ENCODE measurements at places on chromosomes 1 and 21.
A peak's percentile ranks its signal among the peaks of the same experiment; 100 is the strongest.

GRCh38 chr1:229164836-229165735, 105.8 kb upstream of the RAB4A start:
- no peak for DNase-seq

GRCh38 chr1:51535006-51535592, 16.0 kb upstream of the EPS15 start:
- DNase-seq, result peak; percentile 15

DNA sequence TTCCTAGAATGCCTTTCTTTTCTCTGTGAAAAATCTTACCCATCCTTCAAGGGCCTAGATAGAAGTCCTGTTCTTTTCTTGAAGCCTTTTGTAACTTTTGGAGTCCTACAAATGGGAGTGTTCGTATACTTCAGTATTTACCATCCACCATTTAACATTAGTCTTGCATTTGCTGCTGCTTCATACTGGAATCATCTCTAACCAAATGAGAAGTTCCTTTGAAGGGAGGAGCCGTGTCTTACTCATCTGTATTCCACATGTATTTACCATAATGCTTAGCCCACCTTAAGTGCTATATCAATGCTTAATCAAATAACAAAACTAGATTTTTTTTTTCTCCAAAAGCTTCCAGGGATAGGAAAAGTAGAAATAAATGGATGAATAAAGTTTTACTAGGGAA, 7.1 kb downstream of the PRDX6 start:
- DNase-seq, result no peak

DNA sequence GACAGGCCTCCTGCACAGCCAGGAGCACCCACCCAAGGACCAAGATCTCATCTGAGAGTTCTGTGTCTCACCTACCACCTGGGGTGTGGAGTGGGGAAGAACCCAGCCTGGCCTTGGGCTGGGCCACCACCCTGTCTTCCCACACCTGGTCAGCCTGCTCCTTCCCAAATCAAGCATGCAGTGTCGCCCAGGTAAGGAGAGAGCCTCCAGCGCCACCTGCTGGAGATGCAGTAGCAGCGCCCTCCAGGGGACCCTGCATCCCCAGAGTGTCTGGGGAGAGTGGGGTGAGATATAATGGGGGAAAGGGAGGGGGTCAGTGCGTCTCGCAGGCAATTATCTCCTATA, 32.3 kb downstream of the KIAA2013 start:
- DNase-seq, result peak; percentile 32

GRCh38 chr21:45041984-45042663, 32.3 kb upstream of the ADARB1 start:
- DNase-seq, result no peak

- no peak for DNase-seq
These were observed 32.3 kb downstream of the CD160 start for GRCh38 chr1:145751491-145752037.

DNA sequence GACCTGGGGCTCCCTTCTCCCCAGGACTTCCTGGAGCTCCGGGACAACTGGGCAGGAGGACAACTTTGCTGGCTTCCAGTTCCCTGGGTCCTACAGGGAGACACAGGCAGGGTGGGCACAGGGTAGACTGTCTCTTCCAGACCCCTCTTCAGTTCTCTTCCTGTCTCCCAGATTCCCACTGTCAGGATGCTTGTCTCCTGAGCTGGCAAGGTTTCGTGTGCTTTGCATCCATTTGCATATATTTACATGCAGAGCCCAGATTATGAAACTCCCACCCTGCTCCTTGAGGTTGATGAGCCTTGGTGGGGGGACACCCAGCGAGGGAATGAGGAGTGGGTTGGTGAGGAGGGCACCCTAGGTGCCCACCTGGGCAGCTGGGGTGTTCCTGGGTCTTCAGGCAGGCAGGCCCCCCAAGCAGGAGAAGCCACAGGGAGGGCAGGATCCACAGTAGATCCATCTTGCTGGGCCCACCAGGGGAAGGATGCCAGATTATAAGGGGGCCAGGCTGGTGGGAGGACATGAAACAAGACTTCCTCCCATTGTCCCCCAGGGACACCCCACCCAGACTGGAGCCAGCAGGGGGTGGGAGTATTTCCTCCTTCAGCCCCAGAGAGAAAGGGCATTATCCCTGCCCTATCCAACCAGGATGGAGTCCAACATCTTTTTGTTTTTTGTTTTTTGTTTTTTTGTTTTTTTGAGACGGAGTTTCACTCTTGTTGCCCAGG, at the start of gene FCN3:
Gene FCN3 (minus strand): TSS at position 463 of the 725 bp plus-strand sequence. CDS start 6 bp downstream, at position 457.
- DNase-seq, result no peak

DNA sequence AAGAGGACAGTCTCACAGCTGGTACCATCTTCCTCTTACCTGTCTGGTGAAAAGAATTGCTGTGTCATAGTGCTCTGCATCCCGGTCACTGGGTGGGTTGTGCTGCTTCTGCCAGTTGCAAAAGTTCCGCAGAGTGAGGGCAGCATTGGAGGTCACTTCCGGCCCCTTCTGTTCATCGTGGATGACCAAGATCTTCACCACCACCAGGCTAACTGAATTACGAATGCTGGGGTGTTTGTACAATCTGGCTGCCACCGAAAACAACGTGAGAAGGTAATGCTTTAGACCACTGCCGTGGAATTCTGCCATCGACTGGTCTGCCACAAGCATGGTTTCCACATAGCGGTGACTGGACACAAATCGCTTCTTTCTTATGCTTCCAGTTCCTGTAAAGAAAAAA, 2.9 kb downstream of the ADAMTS1 start:
- DNase-seq, result no peak

GRCh38 chr1:17559615-17560419, 20.3 kb downstream of the ARHGEF10L start:
- no peak for DNase-seq

- DNase-seq, result no peak
These were observed 30.4 kb downstream of the ZNF281 start for GRCh38 chr1:200379432-200379757.

Measured in stimulated activated CD8-positive, alpha-beta memory T cell treated with anti-CD3 and anti-CD28 coated beads, Interleukin-2, amount 100 ng/mL, for 1 hour (primary cell).